ENCODE measurements at places on chromosomes 6 and 20. TPM values are rescaled to one million over a fixed set of nuclear protein-coding genes. Genes with fewer than 3 reads are reported as not detected.

GRCh38 chr20:25579081-25579770 lies 6.1 kb downstream of the NINL start:
- DNase-seq, result no peak

- DNase-seq, result no peak
These were observed 621.5 kb downstream of the TENT5A start for GRCh38 chr6:81130969-81131368.

DNA sequence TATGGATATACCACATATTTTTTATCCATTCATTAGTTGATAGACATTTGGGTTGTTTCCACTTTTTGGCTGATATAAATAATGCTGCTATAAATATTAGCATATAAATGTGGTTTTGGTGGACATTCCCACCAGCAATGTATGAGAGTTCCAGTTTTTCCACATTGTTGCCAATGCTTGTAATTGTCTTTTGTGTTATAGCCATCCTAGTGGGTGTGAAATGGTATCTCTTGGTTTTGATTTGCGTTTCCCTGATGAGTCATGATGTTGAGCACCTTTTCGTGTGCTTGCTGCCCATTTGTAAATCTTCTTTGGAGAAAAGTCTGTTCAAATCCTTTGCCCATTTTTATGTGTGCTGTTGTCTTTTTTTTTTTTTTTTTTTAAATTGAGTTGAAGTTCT lies 54.4 kb downstream of the DHX35 start:
- peak; percentile 68 for DNase-seq

Gene TRAPPC3L
- not detected for total RNA-seq

Gene TNFRSF6B
- not detected for total RNA-seq

Gene LY6G6D
- not detected for total RNA-seq

Gene SLC13A3
- 6.0 TPM for total RNA-seq
